Astrocyte (in vitro differentiated cells and primary cell): ENCODE measurements at places on chromosomes 3 and 15.
A peak's percentile ranks its signal among the peaks of the same experiment; 100 is the strongest.

DNA sequence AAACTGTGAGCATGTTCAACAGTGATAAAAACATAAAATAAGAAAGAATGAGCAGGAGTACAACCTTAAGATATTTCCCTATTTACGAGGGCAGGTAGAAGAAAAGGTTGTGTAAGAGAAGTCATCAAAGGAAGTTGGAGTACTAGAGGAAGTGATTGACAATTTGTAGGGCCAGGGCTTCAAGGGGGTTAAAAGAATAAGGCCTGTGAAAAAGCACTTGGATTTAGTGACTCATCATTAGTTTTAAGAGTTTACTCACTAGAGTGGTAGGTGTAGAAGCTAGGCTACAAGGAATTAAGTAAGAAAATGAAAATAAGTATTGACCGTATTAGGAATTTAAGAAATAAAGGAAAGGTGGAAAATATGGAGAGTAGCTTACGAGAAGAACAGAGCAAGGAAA is 23.6 kb downstream of the KCNMB3 start:
- peak; percentile 33 for DNase-seq

GRCh38 chr3:68004091-68004490 is 349.7 kb upstream of the SUCLG2 start:
- no peak for DNase-seq

DNA sequence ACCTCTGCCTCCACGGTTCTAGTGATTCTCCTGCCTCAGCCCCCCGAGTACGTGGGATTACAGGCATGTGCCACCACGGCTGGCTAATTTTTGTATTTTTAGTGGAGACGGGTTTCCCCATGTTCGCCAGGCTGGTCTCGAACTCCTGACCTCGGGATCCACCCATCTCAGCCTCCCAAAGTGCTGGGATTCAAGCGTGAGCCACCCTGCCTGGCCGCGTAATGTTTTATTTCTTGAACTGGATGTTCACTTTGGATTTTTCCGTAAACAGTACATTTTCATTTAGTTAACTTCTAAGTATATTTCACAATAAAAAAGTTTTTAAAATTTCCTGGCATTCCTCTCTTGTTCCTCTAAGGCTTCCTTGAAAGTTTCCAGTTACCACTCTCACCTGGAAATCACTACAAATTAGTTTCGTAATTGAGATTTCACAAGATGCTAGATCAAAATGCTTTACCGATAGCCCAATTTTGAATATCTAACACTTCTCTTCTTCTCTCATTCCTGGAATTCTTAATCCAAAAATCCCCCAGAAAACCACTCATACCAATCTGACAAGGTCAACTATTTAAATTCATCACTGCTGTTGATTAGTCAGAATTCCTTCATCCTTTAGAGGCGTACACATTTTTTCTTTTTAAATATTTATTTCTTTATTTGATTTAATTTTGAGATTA is 44.7 kb upstream of the INO80 start:
- peak; percentile 63 for DNase-seq

- no peak for DNase-seq
Observed at GRCh38 chr15:71654720-71655174, 155.6 kb upstream of the NR2E3 start.

DNA sequence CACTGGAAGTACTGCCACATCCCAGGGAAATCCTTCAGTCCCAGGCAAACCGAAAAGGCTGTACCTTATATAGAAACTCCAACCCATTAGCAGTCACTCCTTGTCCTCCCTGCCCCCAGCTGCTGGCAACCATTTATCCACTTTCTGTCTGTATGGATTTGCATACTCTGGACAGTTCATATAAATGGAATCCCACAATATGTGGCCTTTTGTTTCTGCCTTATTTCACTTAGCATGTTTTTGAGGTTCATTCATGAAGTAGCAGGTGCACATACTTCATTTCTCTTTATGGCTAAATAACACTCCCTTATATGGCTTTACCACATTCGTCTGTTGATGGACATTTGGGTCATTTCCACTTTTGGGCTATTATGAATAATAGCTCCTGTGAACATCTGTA is 51.6 kb upstream of the CMTM8 start:
- no peak for DNase-seq

GRCh38 chr3:42613462-42613861 is 13.0 kb downstream of the NKTR start:
- DNase-seq: no peak

DNA sequence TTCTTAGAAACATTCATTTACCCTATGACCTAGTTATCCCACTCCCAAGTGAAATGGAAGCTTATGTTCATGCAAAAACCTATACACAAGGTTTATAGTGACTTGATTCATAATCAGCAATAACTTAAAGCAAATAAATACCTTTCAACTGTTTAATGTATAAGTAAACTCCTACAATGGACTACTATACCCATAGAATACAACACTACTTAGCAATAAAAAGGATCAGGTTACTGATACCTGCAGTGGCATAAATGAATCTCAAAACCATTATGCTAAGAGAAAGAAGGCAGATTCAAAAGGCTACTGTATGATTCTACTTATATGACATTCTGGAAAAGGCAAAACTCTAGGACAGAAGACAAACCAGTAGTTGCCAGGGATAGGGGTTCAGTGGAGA is 8.3 kb upstream of the POLR2M start:
- DNase-seq: no peak

DNA sequence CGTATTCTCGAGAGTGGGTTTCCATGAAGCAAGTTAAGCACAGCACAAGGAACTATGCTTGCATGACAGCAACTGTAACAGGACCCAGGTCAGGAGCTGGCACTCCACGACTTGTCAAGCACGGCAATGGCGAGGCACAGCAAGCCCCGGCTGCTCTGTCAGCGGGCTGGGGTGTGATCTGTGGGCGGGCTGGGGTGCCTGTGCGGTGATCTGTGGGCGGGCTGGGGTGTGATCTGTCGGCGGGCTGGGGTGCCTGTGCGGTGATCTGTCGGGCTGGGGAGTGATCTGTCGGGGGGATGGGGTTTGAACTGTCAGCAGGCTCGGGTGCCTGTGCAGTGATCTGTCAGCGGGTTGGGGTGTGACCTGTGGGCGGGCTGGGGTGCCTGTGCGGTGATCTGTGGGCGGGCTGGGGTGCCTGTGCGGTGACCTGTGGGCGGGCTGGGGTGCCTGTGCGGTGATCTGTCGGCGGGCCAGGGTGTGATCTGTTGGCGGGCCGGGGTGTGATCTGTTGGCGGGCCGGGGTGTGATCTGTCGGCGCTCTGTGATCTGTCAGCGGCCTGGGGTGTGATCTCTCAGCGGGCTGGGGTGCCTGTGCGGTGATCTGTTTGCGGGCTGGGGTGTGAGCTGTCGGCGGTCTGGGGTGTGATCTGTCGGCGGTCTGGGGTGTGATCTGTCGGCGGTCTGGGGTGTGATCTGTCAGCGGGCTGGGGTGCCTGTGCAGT is 205.7 kb downstream of the XXYLT1 start:
- no peak for DNase-seq

DNA sequence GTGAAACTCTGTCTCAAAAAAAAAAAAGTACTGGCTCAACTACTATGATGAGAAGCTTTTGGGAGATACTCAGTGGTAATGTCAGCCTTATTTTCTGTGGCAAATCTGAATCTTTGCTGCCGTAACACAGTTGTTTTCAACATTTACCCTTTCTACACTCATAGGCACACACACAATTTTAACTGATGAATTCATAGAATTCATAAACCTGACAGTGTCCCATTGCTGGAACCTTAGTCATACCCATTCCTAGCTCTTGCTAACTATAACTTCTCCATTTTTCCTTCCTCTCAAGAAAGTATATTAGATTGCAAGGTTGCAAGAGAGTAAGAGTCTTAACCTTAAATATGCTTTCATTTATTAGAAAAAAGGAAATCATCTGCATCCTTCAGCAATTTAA is 496.6 kb downstream of the FHIT start:
- peak; percentile 52 for DNase-seq

DNA sequence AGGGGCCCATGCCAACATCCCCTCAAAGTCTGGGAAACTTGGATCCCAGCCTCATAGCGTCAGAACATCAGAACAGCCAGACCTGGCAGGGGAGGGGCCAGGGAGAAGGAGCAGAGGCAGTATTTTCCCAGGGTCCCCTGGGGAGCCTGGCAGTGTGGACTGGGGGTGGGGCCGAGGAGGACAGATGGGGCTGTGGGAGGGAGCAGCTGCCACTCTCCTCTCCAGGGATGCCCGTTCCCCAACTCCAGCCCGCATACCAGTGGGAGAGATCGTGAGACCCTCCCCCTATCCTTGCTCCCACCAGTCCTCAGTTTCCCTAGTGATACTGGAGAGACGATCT is 6.5 kb upstream of the DNAJB8 start:
- DNase-seq: no peak

GRCh38 chr15:85007741-85008397 is 26.2 kb downstream of the PDE8A start:
- DNase-seq: peak; percentile 22

DNA sequence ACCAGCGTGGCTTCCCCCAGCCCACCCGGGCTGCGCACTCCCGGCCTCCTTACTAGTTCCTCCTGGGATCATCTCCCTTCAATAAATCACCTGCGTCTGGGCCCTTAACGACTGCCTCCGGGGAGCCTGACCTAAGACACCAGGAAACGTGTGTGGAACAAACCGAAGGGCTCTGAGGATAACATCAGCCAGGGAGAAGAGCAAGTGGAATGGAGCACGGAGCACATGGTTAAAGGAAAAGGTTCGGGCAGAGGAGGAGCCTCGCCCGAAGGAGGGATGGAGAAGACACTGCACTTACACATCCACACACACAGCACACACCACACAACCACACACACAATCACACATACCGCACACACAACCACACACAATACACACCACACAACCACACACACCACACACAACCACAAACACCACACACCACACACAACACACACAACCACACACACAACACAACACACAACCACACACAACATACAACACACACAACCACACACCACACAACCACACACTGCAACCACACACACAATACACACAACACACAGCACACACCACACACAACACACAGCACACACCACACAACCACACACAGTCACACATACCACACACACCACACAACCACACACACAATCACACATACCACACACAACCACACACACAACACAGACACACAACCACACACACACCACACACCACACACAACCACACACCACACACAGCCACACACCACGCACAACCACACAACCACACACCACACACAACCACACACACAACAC is 24.7 kb downstream of the CPN2 start:
- DNase-seq: peak; percentile 54

GRCh38 chr3:184496933-184497332 is 64.7 kb upstream of the EPHB3 start:
- no peak for DNase-seq

GRCh38 chr3:69290006-69290405 is 95.9 kb downstream of the FRMD4B start:
- no peak for DNase-seq

- DNase-seq: peak; percentile 46
Observed at GRCh38 chr3:133124511-133124910, 86.3 kb downstream of the TMEM108 start.
